ENCODE measurements at places on chromosomes 4 and X.

DNA sequence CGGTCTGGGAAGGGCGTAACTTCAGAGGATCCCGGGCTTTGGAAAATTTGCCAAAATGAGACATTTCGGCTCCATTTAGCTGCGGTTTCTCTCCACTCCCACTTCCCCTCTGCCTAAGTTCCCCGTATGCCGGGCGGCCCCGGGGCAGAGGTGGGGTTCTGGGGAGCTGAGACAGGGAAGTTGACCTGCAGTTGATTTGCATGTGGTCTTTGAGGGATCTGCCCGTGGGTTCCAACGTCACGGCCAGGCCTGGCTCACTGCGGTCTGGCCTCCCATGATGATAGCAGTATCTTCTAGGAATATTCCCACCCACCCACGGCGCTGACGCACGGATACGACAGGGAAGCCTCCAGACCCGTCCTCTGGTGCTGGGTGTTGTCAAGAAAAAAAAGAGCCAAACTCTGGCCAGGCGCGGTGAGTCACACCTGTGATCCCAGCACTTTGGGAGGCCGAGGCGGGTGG, 27.3 kb upstream of the CRLF2 start:
- DNase-seq, result no peak

GRCh38 chrX:121062289-121062688, 14.9 kb downstream of the GLUD2 start:
- no peak for DNase-seq

GRCh38 chr4:72935462-72935861, 134.1 kb downstream of the COX18 start:
- no peak for DNase-seq

DNA sequence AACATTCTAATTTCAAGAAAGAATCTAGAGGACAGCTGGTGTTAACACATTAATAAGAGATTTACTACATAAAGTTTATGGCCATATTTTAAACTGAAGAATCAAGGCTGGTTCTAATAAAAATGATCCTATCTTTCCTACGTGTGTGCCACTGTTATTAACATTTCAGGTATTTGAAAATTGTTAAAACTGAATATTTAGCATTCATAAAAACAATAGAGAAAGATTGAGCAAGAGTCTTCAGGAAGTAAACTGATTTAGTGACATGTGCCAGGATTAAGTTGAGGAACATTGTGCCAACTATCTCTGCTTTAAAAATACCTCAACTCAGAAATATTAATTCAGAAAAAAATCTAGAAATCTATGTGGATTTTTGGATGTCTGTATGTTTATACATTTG, 810.1 kb downstream of the FAT4 start:
- no peak for DNase-seq

GRCh38 chrX:124224528-124224927, 107.9 kb upstream of the TEX13D start:
- DNase-seq, result no peak

Measured in central memory CD4-positive, alpha-beta T cell (primary cell).